ENCODE measurements at places on chromosomes 5 and 9. TPM values are rescaled to one million over a fixed set of nuclear protein-coding genes. Genes with fewer than 3 reads are reported as not detected.

DNA sequence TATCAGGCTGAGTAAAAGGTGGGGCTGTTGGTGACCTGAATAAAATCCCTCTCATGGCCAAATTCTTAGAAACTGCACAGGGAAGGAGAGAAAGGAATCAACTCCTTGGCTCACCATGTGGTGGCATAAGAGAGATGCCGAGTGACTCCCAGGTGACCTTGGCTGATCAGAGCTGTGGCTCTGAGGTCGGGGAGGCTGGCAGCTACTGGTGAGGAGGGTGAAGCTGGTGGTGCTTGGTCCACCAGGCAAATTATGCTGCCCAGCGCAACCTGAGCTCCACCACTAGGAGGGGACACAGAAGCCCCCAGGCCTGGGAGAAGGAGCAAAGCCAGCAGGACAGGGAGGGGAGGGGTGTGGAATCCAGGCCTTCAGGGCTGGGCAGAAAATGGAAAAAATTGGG is 111.2 kb upstream of the IL12B start:
- peak; percentile 57 for DNase-seq

DNA sequence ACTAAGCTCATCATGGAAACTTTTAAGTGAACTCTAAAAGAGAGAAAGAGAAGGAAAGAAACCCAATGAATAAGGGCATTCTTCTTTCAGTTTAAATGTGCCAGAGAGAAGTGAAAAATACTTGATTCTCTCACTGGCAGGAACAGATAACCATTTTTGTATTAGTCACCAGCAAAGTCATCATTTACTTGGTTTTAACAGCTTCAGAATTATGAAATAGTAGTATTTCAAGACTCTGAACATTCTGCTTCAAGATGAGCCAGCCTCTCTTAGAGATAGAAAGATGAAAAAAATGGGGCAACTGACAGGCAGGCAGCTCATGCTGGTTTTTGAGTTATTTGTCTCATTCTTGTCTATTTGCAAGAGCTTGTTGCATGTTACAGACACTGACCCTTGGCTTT is 103.5 kb downstream of the GCNT1 start:
- DNase-seq = no peak

DNA sequence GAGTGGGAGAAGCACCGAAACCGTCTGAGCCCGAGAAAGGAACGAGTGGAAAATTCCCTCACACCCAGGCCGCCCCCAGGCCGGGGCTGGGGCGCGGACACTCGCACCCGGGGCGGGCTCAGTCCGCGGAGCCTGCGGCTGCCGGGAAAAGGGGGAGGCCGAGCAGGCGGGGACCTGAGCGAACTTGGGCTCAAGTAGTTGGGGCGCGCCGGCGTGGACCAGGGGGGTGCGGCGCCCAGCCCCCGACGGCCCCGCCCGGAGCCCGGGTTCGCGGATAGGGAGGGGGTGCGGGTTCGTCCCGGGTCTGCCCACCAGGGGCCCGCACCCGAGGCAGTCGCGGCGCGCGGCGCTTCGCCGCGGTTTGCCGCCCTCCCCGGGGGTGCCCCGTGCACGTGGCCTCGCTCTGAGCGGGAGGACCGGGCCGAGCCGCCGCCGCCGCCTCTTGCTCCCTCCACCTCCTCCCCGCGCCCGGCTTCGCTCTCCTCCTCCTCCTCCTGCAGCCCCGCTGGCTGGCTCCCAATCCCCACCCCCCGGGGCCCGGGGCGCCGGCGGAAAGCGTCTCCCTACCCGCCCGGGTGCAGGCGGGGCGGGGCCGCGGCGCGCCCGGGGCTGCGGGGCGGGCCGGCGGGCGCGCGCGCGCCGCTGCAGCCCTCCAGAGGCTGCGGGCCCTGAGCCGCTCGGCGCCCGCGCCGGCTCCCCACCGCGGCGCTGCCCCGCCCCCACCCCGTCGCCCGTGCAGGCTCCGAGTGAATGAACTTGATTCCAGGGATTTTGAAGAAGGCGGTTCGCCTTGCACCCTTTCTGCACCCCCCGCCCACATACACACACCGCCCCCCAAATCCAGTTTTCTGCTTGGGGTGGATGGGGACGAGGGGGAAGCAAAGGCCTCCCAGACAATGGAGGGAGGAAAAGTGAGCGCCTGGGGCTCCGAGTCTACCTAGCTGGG is 1.3 kb upstream of the NFIB start:
- DNase-seq = peak; percentile 98

DNA sequence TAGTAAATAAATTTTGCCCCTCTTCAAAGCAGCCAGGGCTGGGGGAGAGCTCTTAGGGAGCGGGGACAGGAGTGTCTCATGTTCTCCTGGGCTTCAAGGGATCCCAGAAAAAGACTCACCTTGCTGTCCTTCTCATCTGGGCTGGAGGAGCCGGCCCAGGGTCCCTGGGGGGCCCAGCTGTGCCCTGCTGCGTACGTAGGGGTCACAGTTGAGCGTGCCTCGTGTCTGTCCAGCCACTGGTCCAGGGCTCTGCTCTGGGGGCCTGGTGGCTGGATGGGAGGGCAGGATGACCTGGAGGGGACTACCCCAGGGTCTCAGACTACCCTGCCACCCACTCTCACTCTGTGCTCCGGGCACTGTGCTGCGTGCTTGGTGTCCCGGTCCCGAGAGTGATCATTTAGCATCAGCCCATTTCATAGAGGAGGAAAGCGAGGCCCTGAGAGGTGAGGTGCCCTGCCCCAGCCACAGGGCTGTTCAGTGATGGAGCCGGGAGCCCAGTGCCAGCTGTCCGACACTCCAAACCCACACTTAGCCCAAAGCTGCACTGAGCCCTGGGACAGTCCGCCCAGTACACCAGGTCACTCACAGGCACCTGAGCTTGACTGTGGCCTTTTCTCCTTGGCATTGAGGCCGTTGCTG is 26.2 kb upstream of the TDRD7 start:
- DNase-seq = no peak

Gene MYMK
- total RNA-seq = not detected

DNA sequence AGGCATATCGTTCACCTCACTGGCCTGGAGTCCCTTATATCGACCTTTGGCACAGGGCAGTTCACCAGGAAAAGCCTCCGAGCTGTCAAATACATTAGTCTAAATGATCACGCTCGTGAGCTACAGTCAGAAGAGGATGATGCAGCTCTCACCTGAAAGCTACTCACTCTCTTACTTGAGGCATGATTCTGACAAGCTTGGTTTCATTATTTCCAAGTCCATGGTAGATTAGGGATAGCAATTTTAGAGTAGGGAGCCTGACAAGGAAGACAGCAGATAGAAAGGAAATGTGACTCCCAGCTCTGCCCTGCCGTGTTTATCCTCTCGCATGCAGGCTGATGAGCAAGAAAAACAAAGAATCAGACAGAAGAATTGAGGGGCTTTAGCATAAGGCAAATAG is 98.0 kb upstream of the MAP1B start:
- DNase-seq = no peak

Gene C9orf153
- total RNA-seq = 0.42 TPM

DNA sequence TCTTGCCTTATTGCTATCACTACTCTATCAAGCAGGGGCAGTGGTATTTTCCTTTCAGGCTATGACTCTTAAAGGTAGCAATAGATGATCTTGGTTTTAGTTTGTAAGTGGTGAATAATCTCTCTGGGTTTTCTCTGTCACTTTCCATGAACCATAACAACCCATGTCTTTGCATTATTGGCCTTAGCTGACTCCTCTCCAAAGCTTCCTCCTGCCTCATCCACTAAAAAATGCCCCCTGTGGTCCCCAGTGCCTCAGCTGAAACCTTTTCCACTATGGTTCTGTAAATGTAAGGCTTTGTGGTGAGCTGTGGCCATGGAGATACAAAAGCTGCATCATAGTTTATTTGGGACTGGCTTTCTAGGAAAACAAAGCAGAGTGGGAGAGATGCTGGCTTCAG is 128.8 kb downstream of the GPBP1 start:
- DNase-seq = no peak

Data from left ventricle myocardium superior (tissue), 1 donor.